NCI-H69 (cell line): ENCODE measurements at places on chromosomes 3 and 15.

GRCh38 chr3:150203273-150203672 lies 204.8 kb upstream of the TSC22D2 start:
- no peak for DNase-seq

DNA sequence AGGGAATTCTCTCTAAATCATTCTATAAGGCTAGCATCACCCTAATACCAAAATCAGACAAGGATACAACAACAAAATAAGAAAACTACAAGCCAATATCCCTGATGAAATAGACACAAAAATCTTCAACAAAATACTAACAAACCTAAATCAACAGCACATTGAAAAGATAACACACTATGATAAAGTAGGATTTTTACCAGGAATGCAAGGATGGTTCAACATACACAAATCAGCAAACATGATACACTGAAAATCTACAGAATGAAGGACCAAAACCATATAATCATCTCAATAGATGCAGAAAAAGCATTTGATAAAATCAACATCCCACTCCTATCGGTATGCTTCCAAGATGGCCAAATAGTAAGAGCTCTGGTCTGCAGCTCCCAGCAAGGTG lies 39.5 kb downstream of the ALDH1A2 start:
- DNase-seq: no peak

DNA sequence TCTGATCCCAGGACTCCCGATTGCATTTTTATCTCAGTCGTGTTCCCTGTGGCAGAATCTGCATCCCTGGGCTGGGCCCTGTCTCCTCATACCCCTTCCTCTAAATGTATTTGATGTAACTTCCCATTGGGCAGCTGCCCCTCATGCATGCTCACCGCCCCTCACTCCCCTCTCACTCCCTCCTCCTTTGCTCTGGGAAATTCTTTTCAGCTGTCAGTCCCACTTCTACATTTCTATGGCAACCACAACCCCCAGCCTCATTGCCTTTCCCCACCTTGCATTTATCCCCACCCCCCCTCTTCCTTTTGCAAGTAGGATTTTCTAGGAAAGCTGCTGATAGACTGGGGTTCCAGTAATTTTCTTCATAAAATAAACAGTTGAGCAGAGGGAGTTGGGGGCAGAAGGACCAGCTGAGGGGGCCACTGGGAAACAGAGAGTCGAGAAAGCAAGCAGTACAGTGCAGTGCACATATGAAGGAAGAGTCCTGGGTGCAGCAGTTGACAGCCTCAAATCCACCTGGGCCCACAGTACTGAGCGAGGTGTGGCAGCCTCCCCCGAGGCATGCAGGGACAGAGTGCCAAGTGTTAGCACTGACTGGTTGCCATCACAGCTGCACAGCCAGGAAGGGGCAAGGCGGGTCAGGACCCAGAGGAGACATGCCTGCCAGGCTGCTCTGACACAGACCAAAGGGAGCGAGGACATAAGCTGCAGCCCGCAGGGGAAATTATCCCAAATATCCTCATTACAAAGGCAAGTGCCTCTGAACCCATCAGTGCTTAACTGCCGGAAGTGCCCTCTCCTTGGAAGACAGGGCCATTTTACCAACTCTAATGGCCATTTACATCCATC lies 476.3 kb downstream of the EPHB1 start:
- peak; percentile 94 for DNase-seq

DNA sequence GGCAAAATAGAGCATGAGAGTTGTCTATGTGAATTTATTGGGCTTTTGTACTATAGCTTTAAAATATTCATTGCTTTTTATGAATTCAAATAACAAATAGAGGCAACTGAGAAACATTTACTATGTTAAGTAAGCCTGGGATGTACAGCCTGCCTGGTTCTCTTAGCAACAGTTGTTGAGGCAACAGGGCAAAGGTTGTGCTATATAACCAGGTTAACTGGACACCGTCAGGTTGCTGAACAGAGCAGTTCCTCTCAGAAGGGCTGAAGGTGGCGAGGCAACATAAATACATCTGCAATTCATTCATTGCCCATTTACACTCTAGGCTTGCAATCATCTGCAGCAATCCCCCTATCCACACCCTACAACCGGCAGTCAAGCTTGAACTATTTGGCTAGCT lies 78.2 kb downstream of the GTF2E1 start:
- no peak for DNase-seq

GRCh38 chr3:42106646-42107045 lies 15.5 kb downstream of the TRAK1 start:
- DNase-seq: no peak

GRCh38 chr3:33313331-33313730 lies 36.1 kb downstream of the FBXL2 start:
- DNase-seq: no peak

DNA sequence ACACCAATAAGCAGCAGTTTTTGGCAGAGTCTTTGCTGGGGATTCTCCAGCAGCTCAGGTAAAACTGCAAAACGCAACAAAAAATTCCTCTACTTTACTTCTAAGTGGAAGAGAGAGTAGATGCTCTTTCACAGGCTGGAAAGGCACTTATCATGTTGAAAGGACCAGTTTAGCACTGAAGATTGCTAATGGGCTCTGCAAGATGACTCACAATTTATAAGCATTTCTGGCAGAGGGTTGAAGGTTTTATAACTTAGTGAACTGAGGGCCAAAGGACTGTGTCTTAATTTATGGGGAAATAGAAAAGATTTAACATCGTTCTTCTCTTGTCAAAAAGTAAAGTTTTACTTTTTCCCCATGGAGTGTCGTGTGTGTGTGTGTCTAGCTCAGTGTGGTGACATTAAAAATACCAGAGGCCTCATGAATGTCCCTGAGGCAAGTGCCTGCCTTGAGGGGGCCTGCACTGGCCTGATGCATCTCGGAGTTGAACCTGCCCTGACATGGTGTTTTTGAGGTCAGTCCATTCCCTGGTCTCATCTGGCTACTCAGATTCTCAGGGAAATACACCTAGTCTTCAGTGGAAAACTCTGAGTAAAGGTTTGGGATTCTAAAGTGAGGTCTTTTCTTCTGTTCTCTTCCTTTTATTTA lies 1092.0 kb downstream of the NAALADL2 start:
- DNase-seq: no peak

DNA sequence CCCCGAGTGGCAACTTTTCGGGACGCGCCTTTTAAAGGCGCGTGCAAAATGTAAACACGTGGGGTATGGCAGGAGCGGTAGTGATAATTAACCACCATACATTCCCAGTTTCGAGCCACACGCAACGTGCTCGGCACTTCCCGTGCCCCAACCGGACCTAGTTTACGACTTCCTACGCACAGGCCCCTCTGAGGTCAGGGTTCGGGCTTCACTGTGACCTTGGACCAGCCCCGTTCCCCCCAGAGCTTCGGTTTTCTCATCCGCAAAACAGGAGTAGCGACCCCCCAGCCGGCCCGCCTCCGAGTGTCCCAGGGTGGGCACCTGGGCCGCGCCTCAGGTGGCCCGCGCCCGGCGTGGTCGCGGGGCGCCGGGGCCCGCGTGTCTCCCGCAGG lies 451 bp downstream of the CHCHD4 start:
- peak; percentile 52 for DNase-seq

- no peak for DNase-seq
Observed at GRCh38 chr3:162632672-162633071, 1136.1 kb downstream of the OTOL1 start.

DNA sequence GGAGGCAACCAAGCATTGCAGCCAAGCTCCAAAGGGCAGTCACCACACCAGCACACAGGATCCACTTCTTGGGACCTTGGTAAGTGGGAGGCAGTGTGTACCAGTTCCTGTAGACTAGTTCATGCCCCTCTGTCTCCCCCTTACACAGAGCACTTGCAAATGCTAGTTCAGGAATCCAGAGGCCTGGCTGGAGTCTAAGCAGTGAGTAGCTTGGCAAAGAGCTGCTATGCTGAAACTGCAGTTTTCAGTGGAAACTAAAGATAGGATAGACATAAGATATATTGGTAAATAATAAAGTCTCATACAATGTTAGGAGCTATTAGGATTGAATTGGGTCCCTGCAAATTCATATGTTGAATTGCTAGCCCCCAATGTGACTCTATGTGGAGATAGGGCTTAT lies 13.9 kb upstream of the SLC41A3 start:
- DNase-seq: no peak

- DNase-seq: no peak
Observed at GRCh38 chr3:66592016-66592761, 91.4 kb upstream of the LRIG1 start.

DNA sequence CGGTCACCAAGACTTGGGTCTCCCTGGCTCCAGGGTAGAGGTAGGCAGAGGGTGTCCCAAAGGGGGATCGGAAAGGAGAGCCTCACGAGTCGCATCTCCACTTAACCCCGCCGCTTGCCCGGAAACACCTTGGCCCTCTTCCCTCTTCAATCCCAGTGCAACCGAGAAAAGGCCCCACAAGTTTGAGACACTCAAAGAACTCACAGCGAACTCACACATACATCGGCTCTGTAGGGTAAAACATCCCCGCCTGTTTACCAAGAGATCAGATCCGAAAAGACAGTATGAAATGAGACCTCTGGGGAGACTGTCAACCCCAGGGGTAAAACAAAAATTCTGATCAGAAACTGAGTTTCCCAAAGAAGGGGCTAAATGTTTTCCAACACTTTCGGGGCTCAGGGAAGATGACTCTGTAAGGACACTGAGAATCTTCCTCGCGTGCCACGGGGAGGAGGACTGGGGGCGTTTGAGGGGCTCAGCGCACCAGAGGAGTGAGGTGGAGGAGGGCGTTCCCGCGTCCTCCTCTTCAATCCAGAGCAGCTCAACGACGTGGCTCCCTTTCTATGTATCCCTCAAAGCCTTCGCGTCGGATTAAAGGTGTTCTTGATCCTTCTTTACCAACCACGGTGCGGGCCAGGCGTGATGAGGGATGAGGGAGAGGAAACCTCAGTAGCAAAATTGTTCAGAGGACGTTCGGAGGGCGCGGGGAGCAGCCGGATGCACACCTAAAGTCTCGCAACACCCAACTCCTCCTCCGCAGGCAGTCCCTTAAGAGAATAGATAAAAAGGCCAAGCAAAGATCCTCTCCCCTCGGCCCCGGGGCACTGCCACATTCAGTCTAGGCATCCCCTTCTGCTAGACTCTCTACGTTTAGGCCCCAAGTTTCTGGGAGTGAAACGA lies 3.7 kb downstream of the WNT5A start:
- DNase-seq: no peak

DNA sequence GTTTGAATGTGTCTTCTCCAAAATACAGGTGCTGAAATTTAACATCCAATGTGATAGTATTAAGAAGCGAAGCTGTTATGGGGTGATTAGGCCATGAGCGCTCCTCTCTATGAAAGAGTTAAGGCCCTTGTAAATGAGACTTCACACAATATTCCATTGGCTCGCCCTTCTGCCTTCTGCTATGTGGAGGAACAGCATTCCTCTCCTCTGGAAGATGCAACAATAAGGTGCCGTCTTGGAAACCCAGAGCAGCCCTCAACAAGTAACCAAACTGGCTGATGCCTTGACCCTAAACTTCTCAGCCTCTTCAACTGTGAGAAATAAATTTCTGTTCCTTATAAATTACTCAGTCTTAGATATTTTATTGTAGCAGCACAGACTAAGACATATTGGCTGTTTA lies 874.6 kb downstream of the ROBO1 start:
- no peak for DNase-seq

DNA sequence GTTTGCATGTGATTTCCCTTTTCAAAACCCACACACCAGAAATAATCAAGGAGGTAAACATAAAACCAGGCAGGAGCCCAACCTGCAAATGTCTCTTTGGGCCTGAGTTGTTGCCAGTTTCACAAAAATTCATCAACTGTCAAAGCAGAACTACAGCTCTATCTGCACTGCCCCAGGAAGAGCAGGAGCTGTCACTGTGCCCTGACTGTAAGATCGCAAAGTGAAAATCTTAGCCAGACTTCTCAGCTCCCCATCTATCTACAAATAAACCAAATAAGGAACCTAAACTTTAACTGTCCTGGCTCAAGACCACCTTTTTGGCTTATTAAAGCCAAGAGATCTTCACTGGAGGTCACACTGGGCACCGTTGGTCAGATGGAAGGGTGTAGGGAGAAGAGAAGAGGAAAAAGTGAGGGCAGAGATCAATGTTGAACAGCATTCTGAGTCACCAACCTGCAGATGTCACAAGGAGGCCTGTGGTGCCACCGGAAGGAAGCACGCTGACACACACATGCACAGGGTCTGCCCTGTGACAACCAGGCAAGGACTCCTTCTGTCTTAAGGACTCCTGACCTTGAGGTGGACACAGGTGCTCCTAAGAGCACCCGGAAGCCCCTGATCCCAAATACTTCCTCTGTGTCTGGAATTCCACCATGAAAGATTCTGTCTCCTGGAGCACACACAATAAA lies 58.7 kb downstream of the RPN1 start:
- no peak for DNase-seq

DNA sequence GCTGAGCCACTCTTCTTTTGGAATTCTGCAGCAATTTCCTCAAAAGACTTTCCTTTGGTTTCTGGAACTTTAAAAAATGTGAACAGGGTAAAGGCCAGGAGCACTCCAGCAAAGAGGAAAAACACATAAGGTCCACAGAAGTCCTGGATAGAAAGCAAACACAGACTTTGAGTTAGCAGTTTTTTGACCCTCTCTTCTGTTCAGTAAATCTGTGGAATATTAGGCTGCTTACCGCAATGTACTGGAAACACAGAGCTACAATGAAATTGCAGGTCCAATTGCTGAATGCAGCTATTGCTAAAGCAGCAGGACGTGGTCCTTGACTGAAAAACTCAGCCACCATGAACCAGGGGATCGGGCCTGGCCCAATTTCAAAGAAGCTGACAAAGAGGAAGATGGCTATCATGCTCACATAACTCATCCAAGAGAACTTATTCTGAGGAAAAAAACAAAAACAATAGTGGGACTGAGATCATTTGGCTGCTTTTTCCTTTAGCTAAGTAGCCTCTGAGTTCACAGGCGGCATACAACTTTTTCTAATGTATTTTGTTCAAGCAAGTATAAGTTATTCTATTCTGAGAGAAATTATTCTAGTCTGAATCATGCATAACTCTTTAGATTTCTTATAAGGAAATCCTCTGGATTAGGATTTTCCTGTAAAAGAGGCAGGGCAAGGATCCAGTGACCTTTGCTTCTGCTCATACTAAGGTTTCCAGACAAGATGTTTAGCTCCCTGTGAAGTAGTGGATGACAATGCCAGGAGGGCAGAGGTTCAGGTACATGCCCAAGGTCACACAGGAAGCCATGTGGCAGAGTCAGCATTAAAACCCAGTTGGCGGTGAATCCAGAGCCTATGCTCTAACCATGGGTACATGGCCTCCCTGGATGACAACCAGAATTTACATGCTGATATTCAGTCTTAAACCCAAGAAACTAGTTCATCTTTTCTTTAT lies 28.3 kb downstream of the SLC2A2 start:
- no peak for DNase-seq
